ENCODE measurements at places on chromosomes 4 and X.

GRCh38 chr4:23857367-23857959 lies 32.4 kb downstream of the PPARGC1A start:
- DNase-seq = peak; percentile 11

- no peak for DNase-seq
Observed at GRCh38 chrX:74270393-74270792, 33.6 kb upstream of the ZCCHC13 start.

- DNase-seq = peak; percentile 57
Observed at GRCh38 chr4:163161536-163162205, 5.0 kb downstream of the NAF1 start.

GRCh38 chr4:145481164-145481941 lies at the start of gene SMAD1:
SMAD1 (plus strand) TSS chr4:145481853; CDS start chr4:145514614, 32,761 bp downstream.
- DNase-seq = peak; percentile 82

GRCh38 chr4:107164962-107165475 lies 128.9 kb upstream of the DKK2 start:
- DNase-seq = no peak

GRCh38 chr4:42750091-42750490 lies 93.2 kb upstream of the ATP8A1 start:
- DNase-seq = peak; percentile 30

Data from fibroblast of the aortic adventitia (primary cell).